ENCODE measurements at places on chromosomes 4 and X.

GRCh38 chrX:26915064-26915463 is 548.1 kb downstream of the PPP4R3C start:
- DNase-seq: no peak

- no peak for DNase-seq
These were observed 937.1 kb downstream of the CCSER1 start for GRCh38 chr4:91064157-91064853.

DNA sequence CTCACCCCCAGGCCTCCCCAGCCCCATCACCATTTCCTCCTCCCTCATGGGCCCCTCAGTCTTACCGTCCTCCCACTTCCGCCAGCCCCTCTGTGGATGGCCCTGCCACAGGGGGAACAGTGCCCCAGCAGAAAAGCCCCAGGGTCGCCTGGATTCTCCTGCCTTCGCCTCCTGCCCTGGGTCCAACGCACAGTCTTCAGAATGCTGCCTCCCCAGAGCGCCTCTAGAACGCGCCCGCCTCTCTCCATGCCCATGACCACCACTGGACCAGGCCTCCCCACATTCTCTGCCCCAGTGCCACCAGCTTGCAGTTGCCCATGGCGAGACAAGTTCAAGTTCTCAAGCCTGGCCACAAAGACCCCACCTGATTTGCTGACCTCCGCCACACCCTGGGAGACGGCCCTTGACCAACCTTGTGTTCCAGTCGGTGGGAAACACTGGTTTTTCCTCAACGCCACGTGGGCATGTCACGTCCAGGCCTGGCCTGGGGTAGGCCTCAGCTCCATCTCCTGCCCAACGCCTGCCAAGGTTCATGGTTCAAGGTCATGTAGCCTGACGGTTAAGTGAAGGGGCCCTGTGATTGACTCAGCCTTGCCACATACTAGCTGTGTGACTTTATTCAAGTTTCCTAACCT is 634 bp upstream of the PLXNB3 start:
- DNase-seq: no peak

DNA sequence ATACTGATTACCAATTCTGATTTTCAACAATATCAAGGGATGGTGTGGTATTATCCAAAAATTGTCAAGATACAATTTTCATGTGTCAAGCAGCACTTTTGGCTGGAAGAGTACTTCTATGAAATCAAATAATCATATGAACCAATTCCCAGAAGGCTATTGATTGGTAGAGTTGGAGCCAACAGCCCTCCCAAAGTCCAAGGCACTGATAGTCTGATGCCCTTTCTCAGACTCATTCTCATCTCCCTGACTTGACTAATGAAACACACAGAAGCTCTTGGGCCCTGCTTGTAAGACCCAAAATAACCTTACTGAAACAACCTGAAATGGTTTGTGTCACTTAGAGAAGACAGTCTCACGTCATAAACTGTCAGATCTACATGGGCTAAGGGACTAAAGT is 48.9 kb downstream of the ATP11C start:
- no peak for DNase-seq

- no peak for DNase-seq
These were observed 5.2 kb downstream of the KCNE5 start for GRCh38 chrX:109619771-109620170.

GRCh38 chrX:17377091-17377717 is 2.2 kb downstream of the NHS start:
- no peak for DNase-seq

GRCh38 chrX:11265352-11265751 is 27.9 kb upstream of the AMELX start:
- no peak for DNase-seq

- no peak for DNase-seq
These were observed 115.4 kb upstream of the NUDT6 start for GRCh38 chr4:123037804-123038203.

- no peak for DNase-seq
These were observed 148.0 kb upstream of the WDFY3 start for GRCh38 chr4:85114526-85114925.

GRCh38 chr4:158428242-158428641 is 93.4 kb upstream of the RXFP1 start:
- DNase-seq: no peak

DNA sequence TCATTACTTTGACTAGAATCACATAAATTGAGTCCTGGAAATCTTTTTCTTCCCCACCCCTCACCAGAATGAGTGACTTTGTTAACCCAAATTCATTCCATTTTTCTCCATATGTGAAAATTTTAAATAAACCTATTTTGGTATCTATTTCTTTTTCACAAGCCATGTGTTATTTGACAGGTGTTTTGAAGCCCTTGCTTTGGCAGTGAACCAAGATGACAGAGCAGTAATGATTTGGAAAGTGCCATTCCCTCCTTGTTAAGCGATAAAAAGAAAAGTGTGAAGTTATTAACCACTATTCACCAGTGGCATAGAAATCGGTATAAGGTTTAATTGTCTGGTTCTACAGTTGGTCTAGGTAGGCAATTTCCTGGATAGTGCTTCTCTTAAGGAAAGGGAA is 66.1 kb downstream of the POLA1 start:
- DNase-seq: no peak

GRCh38 chr4:94744850-94745249 is 12.9 kb upstream of the BMPR1B start:
- DNase-seq: no peak

DNA sequence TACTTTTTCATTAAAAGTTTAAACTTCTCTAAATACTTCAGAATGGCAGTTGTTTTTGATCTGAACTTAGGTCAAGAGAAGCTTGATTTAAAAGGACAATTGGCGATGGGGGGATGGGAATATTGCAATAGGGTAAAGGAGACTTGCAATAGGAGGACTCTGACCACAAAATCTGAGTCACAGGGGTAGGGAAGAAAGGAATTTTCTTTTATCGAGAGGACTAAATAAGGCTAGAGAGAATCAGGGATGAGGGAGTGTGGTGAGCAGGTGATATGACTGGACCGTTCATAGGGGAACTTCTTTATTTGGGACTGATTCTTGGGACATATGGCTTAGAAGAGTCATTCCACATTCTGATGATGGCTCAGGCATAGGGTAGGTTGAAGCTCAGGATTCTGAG is 1260.2 kb downstream of the ADGRL3 start:
- no peak for DNase-seq

DNA sequence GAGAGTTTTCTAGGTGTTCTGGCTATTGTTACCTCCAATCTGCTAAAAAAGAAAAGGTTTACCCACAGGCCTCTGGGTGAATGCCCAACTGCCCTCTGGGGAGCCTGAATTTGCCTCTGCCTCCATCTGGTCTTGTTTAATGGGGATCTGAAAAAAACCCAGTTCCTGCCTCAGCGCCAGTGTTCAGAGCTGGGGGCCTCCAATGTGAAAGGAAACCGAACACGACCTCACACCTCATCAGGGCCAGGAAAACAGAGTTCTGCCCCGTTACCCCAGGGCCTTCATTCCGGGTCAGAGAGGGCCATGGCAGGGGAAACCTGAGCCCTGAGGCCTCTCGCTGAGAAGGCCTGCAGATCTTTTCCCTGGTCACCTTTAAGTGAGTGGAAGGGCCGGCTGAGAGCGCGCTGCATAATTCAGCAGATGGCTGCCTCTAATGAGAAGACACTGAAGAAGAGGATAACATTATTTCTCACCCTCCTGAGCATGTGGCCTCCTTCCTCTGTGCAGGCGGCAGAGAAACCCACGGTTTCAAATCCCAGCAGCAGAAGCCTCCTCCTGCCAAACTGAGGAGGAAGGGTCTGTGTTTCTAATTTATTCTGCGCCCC is 6.8 kb downstream of the SEPTIN6 start:
- no peak for DNase-seq

DNA sequence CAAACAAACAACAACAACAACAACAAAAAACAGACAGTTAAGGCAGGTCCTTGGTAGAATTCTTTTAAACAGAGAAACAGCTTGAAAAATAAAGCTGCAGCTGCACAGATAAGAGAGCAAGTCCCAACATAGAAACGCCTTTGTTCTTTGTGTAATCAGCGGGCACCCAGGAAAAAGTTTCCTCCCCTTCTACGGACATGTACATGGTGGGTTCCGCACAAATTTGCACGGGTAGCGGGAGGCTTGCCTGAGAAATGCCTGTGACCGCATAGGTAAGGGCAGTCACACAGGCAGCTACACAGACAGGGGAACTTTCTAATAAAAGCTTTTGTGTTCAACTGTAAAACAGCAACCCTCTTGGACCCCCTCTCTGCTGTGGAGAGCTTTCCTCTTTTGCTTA is 25.7 kb upstream of the CT47A1 start:
- DNase-seq: no peak

GRCh38 chr4:8856835-8857621 is 14.6 kb downstream of the HMX1 start:
- no peak for DNase-seq

DNA sequence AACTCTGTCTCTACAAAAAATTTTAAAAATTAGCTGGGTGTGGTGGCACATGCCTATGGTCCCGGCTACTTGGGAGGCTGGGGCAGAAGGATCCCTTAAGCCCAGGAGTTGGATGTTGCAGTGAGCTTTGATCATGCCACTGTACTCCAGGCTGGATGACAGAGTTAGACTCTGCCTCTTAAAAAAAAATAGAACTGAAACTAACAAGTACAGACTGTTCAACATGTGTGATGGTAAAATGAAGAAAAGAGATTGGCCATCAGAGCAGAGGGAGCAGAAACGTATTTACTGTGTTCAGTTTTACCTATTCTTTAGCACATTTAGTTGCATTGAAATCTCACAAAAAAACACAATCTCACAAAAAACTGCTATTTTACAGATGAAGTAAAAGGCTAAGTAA is 77.9 kb upstream of the NAP1L5 start:
- DNase-seq: no peak

DNA sequence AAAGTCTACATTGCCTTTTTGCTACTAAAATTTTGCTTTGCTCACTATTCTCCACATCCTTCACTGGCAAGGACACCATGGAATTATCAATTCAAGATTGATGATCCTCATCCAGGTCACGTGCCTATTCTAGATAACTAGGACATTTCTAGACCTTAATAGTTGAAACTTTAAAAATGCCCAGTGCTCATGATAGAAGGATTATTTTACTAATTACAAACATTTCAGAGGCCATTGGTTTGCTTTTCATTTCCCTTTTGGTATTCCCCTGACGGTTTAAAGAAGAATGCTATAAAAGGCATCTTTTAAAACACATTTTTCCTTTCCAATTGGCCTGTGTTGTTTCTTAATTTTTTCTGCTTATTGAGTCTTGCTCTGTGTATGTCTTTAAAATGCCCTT is 249.4 kb downstream of the NDST4 start:
- DNase-seq: no peak

- no peak for DNase-seq
These were observed 14.7 kb upstream of the ANXA5 start for GRCh38 chr4:121711263-121712000.

- no peak for DNase-seq
These were observed 21.4 kb upstream of the SMIM14 start for GRCh38 chr4:39660045-39660444.

DNA sequence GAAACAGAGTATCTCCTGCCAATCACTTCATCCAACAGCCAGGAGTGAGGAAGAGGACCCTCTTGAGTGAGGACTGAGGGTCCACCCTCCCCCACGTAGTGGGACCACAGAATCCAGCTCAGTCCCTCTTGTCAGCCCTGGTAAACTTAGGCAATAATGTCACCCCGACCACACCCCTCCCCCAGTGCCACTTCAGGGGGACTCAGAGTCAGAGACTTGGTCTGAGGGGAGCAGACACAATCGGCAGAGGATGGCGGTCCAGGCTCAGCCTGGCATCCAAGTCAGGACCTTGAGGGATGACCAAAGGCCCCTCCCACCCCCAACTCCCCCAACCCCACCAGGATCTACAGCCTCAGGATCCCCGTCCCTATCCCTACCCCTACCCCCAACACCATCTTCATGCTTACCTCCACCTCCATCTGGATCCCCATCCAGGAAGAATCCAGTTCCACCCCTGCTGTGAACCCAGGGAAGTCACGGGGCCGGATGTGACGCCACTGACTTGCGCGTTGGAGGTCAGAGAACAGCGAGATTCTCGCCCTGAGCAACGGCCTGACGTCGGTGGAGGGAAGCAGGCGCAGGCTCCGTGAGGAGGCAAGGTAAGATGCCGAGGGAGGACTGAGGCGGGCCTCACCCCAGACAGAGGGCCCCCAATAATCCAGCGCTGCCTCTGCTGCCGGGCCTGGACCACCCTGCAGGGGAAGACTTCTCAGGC is at the start of the genes CSAG1 and MAGEA12:
TSS of gene CSAG1 (minus strand) at position 461 of the 715 bp plus-strand sequence. CDS start 1,261 bp downstream, outside the sequence.
TSS of gene MAGEA12 (plus strand) at position 497 of the 715 bp plus-strand sequence. CDS start 2,405 bp downstream, outside the sequence.
- no peak for DNase-seq

All from stimulated activated CD8-positive, alpha-beta memory T cell treated with anti-CD3 and anti-CD28 coated beads, Interleukin-15, amount 100 ng/mL, for 24 hours (primary cell).